ENCODE measurements at places on chromosomes 5 and 9.

DNA sequence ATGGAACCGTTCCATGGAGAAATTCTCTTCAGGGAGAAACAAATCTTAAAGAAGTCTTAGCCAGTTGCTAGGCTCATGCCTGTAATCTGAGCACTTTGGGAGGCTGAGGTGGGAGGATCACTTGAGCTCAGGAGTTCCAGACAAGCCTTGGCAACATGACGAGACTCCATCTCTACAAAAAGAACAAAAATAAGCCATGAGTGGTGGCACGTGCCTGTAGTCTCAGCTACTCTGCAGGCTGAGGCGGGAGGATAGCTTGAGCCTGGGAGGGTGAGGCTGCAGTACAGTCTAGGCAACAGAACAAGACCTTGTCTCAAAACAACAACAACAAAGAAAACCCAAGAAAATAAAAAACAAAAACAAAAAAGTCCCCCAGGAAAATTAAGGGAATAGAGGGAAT lies 8.2 kb downstream of the HSPB3 start:
- no peak for DNase-seq

DNA sequence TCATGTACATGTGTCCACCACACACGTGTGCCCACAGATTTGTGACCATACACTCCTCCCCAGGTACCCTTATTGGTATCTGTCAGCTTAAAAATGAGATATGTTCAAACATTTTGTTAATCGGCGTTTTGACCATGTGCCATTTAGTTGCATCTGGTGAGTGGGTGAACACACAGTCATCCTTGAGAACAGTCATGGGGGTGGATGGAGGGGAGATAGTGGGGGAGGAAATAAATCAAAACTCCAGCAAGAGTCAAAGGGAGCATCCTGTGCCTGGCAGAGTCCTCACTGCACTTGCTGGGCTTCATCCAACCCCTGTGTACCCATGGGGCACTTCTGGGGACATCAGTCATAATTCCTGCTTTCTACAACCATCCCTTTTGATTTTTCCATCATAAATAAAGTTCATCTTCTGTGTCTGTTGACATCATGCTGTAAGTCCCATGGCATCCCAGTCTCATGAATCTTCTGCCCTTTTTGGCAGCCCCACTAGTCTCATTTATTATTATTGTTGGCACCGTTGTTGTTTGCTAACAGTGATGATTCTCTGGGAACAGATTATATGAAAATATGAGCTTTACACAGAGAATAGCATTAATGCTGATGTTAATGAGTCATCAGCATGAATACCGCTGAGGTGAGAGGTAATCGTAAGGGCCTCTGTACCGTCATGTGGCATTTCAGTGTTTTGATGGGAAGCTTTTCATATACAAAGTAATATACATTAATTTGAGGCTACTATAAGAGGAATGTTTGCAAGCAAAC lies 24.4 kb upstream of the CLK4 start:
- no peak for DNase-seq

DNA sequence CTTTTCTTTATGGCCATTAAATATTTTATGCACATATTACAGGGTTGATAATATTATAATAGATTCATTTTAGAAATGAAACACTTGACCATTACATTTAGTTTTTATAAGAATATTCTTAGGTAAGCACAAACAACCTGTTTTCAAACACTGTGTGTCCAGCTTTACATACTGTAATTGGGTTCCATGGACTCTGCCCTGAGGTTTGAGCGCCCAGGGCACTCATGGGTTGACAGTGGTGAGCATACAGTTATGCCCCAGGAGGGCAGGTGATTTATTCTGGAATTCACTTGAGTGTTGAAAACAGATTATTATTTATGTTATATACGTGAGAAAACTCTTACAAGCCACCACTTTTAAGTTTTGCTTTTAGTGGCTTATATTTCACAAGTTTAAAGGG lies 33.7 kb downstream of the TRIO start:
- no peak for DNase-seq

GRCh38 chr5:147557876-147558745 lies 48.2 kb upstream of the DPYSL3 start:
- no peak for DNase-seq

- no peak for DNase-seq
Measured at GRCh38 chr9:111039231-111039906, 1.1 kb upstream of the LPAR1 start.

DNA sequence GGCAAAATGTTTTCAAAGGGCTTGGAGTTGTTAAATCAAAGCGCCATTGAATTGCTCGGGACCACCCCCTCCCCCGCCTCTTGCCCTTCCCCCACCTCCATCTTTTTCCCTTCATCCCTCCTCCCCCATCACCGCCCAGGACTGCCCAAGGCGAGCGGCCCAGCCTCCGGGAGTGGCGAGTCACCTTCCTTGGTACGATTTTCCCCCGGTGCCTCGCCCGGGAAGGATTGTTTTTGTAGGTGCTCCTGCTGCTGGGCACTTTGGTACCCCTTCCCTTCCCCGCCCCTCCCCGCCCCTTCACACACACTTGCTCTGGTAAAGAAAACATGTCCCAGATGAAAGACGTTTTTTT lies 61.2 kb downstream of the TMEM174 start:
- no peak for DNase-seq

DNA sequence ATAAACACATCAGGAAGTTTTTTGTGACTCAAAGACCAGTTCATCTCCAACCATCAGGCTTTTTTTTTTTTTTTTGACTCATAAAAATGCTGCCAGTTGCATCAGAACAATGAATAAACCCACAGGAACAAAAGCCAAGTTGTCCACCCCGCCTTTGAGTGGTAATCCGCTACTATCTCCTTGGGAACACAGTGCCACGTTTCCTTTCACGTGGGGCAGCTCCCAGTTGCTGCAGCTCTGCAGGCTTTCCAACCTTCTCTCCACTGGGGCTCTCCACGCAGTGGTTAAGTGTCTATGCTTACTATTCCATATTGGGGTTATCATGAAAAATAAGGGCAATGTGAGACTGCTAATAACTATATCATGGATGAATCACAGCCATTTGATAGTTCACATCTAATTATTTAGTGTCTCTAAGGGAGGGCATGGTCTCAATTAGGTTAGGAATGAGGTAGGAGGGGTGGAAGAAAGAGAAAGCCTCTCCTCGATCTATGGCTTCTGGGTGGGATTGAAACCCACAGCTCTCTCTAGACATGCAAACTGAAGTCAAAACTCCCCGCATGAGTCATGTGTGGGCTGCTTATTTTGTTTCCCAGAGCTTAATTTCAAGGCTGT lies 55.8 kb upstream of the ACTBL2 start:
- DNase-seq = no peak

- no peak for DNase-seq
Measured at GRCh38 chr9:100674419-100675122, 96.7 kb downstream of the CAVIN4 start.

GRCh38 chr5:159883522-159883950 lies 32.7 kb upstream of the ADRA1B start:
- no peak for DNase-seq

- DNase-seq = no peak
Measured at GRCh38 chr5:115243412-115243811, 19.3 kb downstream of the PGGT1B start.

DNA sequence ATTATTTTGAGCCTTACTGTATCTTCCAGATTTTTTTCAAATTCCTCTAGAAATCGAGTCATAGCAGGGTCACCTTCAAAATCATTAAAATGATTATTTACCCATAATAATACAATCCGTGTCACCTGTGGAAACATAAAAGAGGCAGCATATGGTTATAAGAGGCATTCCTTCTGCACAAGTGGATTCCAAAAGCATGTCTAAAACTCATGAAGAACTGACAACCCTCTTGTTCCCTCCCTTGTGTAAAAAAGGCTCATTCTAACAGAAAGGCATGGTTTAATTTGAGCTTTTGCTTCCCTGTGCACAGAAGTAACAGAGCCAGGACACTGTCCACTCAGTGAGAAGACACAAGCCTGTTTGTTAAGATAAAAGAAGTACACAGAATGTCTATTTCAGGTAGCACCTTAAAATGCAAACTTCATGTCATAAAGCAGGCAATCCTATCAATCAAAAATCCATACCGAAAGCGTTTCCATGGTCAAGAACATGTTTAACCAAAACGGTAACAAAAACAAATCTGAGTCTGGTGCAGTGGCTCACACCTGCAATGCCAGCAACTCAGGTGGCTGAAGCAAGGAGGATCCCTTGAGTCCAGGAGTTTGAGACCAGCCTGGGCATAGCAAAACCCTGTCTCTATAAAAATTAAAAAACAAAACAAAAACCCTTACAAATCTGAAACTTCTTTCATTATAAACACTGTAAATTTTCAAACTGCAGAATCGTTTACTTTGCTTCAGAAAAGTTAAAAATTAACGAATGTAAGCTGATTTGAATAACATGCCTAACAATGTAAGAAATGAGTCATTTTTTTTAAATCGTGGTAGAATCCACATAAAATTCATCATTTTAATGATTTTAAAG lies 139.3 kb downstream of the RAPGEF6 start:
- DNase-seq = no peak

DNA sequence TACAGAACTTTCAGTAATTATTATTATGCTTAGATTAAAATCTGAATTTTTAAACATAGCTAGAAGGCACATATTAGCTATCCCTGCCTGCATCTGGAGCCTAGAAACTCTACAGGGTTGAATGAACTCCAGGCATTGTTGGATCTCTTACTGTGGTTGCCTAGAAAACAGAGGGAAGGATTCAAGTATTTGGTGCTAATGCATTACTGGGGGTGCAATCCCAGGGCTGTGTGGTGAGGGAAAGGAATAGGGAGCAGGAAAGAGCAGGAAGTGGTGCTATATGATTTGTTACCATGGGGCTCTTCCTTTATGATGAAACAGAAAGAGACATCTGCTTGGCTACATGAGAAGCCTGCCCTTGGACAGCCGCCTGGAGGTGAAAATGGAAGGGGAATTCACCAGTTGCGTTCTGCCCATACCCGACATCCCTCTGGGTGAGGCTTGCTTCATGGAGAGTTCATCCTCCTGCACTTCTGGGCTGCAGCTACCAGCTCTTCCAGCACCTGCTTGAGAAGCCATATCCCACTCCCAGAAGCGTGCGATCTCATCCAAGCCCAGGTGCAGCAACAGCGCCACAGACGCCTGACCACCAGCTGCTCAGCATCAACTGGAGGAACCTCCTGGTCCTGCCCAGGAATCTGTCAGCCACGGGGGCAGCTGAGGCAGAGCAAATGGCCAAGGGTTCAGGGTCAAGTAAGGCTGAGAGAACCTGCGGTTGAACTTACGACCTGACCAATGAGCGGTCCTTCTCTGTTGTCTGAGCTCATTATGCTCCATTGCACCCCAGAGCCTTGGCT lies 362.8 kb downstream of the SEMA5A start:
- no peak for DNase-seq

GRCh38 chr9:134285215-134285845 lies 40.9 kb upstream of the RXRA start:
- no peak for DNase-seq

DNA sequence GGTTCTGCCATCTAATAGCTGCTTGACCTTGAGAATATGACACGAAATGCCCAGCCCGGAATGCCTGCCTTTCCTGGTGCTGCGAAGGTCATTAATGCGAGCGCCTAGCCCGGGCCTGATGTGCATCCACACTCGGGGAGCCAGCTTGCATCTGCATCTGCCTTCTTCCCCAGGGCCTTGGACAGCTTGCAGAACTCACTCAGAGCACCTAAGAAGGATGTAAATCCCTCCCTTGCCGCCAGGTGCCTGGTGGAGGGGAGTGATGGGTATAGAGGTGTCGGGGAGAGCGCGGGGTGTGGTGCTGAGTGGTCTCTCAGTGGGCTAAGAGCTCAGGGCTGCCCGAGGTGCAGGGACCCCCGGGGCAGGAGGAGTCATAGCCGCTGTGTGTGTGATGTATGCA lies 127.2 kb downstream of the MRPL36 start:
- DNase-seq = no peak

- DNase-seq = no peak
Measured at GRCh38 chr9:7089406-7090193, 331.8 kb downstream of the KDM4C start.

Data from C1 segment of cervical spinal cord (tissue), 14 donors.